ENCODE measurements at places on chromosomes 7 and 10.

DNA sequence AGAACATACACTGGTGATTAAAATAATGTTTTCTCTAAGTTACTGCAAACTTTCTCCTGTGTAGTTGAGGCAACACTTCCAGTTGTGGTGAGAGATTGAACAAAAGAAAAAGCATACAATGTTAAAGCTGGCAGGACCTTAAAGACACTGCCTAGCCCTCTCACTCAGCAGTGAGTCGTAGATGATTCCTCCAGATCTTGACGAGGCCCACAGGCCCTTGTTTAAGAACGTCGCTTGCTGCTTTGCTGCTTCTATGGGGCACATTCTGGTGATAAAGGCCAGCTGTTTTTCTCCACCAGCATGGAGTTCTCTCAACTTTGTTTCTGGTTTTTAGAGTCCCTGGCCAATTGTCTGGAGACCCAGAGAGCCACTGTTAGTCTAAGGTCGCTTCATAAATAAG, 2.8 kb upstream of the DENND11 start:
- DNase-seq, result no peak

GRCh38 chr10:99815621-99816020, 33.2 kb downstream of the ABCC2 start:
- DNase-seq, result no peak

DNA sequence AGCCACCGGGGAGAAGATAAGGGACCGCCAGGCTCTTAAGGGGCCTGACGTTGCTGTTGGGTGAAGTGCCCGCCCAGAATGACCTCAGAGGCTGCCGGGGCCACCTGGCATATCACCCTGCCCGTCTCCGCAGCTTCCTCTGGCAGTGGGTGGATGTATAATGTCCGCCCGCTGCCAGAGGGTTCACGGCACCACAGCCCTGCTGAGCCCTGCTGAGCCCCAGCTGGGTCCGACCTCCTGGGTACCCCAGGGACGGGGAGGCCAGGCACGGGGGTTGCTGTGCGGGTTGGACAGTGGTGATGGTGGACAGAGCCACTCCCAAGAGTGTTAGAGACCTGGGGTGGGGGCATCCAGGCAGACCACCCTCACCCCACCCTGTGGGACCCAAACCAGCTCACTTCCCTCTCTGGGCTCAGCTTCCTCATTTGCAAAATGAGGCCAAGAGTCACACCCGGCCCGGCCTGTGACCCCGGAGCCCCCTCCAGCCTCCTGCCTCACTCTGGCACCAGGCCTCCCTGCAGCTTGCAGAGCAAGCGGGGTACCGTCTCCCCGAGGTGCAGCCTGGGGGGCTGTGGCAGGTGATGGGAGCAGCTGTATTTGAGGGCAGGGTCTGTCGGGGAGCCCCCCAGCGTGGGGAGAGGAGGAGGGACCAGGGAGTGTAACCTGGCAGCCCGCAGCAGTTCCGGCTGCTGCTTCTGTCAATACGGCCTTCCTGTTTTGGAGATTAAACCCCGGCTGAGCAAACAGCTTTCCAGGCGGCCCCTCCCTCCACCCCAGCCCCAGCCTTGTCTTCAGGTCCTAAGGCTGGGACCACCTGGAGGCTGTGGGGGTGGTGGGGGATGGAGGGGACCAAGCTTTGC, 8.4 kb upstream of the LFNG start:
- no peak for DNase-seq

- DNase-seq, result no peak
Measured at GRCh38 chr7:141013345-141013715, 1.4 kb downstream of the MRPS33 start.

- no peak for DNase-seq
Measured at GRCh38 chr10:121243609-121244241, 354.5 kb downstream of the FGFR2 start.

DNA sequence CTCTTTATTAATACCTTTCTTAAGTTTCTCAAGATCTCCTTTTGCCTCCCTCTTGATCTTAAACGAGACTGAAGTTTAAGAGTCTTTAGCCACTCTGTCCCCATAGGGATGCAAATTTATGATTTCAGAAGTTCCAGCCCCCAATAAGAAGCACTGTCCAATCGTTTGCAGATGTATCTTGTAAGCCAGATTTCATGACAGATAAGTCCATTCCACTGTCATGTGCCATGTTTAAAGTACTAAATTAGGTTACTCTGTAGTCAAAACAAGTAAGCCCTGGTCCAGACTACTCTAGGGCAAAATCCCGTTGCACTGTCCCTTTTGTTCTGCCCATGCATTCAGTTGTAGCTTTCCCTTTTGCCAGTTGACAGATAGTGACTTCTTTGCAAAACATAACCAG, 157.2 kb upstream of the KAT6B start:
- DNase-seq, result no peak

- DNase-seq, result no peak
Measured at GRCh38 chr7:34022626-34023025, 117.3 kb downstream of the BMPER start.

- no peak for DNase-seq
Measured at GRCh38 chr10:8009031-8009430, 45.5 kb upstream of the GATA3 start.

DNA sequence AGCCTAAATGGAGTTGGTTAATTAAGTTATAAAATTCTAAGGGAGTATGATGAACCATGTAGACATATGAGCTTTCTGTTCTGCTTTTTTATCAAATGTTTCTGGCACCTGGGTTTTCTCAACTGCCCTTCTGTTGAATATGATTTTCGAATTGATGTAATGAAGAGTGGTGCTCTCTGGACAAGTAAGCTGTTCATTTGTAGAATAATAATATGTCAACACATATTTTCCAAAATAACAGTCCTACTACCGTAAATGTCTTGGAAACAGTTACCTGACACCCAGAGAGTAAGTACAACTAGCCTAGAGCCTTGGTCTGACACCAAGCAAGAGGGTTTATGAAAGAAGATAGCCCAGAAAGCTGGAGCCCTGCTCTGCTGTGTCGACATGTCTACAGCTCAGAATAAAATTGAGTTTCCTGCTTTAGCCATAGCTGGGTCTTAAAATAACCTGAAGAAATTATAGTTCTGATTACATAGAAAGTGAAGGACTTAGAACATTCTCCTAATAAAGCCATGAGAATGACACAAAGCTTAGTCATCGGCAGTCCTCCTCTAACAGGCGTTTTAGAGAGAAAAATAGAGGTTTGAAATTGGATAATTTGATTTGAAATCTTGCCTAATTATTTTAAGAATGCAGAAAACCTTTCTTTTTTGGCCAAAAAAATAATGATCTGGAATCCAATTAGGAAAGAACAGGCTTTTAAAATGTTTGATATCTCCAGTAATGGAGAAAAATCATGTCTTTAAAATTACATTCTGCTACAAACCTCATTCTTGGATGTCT, 25.1 kb downstream of the HDAC9 start:
- peak; percentile 70 for DNase-seq

DNA sequence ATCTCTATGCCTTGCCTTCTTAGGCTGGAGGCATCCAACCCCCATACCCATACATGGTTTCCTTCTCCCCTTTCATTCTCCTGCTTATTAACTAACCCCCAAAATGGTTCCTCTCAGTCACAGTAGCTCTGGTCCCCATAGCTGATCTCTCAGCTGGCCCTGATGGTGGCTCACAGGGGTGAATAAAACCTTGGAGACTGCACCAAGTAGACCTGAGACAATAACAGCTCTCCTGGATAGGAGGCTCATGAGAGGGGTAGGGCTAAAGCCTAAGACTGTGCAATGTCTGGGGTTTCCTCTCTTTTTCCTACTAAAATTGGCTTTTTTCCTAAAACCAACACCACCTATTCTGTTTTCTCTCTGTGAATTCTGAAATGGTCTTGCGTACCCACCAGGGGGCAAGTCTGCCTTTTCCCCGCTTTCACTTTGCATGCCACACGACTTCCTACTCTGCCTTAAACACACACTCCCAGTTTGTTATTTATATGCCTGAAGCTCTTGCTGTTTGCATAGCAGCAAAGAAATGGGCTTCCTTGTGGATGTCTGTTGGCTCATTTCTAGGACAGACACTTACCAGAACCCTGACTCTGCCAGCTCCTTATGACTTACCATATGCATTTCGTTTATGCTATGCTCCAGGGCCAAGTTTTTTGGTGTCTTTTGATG, 18.4 kb upstream of the PON1 start:
- DNase-seq, result no peak

GRCh38 chr10:132774902-132775863, 10.8 kb downstream of the NKX6-2 start:
- DNase-seq, result peak; percentile 91

DNA sequence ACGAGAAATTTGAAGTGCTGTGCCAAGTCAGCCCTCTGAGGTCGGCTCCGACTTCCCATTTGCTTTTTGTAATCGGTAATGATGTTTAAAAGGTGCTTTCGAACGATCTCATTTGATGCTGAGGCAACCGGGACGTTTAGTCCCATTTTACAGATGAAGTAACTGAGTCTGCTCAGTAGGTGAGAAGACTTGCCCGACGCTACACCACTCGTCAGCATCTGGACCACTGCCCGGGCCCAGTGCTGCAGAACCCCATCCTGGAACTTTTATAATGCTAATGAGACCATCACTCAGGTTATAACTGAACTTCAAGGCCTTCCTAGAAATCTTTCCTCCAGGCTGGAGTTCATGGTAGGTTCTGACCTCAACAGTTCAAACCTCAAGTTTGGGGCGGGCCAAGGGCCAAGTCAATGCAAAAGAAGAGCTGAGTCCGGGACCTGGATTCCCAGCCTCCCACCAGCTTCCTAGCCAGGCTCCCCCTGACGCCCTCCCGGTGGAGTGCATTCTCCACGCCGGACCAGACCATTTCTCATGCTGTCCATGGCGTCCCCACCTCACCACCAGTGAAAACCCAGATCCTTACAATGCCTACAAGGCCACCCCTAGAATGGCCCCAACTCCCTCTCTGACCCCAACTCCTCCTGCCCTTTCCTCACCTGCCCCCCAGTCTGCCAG, 699 bp upstream of the PDLIM1 start:
- no peak for DNase-seq

GRCh38 chr7:49624611-49625010, 148.8 kb upstream of the VWC2 start:
- DNase-seq, result no peak

DNA sequence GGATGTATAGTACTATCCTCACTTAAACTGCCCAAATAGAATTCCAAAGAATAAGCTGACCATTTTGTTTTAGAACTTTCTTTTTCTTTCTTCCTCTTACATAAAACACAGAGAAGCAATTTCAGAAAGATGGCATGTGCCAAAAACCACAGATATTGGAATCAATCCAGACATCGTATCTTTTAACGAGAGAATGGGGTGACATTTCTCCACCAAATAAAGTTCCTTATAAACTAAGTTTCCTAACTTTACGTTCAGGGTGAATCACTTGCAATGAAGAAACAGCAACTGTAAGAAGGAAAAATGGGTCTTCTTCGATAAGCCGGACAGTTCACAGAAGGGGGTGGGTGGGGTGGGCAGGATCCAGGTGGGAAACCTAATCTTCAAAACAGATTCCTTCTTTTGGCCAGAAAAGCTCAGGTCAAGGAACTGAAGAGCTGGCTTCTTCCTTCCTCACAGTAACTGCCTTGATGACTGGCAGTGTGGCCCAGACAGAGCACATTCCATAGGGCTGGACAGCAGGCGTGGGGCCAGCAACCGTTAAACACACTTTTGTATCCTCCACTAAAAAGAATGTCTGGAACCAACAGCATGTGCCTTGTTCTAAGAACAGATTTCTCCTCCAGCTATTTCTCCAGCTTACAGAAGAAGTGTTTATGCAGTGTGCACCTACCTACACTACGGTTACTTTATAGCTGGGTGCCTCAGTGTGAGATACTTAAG, 31.5 kb downstream of the CREB3L2 start:
- DNase-seq, result peak; percentile 66

- no peak for DNase-seq
Measured at GRCh38 chr10:120177330-120177729, 279.7 kb upstream of the PLPP4 start.

DNA sequence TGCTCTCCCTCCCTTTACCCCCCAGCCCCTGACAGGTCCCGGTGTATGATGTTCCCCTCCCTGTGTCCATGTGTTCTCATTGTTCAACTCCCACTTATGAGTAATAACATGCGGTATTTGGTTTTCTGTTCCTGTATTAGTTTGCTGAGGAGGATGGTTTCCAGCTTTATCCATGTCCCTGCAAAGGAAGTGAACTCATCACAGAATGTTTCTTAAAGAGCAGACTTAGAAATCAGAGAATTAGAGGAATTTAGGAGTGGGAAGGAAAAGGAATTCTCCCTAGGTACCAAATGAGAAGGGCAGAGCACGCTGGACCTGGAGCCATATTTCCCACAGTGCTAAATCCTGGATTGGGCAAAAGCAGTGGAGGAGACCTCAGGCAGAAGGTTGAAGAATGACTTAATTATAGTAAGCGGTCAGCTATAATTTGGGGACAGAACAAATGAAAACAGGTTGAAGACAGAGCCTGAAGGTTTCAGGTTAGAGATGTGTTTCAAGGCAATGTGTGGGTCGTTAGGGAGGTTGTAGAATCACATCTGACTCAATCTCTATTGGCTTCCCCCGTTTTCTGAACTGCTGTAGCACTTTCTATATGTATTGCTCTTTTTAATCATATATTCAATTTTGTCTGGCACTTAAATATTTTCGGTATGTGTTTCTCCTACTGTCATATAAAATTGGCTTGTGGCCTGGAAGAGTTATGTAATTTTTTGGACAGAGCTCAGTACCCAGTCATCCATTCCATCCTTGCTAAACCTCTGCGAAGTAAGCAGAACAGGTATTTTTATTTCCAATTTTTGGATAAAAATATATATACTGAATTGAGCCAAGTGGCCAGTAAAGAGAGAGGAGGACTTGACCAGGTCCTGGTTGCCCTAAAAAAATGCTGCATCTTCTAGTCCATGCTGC, 210.5 kb upstream of the KLF6 start:
- peak; percentile 54 for DNase-seq

DNA sequence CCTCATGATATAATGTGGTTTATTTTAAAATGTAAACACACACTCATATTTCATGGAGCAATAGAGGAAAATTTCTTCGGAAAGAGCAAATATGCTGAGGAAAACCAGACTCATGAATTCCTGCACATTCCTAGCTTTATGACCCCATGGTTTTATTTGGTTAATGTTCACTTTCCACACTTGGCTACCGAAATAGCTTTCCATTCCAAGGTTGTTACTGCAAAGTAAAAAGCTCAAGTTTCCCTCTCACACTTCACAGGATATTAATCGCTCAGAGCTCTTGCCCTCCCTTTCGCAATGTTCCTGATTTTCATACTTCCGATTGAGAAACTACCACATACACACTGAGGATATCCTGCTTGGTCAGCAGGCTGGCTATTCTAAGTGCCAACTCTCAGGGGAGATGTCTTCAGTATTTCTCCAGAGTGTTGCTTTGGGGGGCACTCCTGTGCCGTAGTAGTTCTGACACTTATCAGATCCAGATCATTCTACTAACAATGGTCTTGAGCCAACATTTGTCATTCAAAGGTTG, 77.5 kb upstream of the STEAP1B start:
- peak; percentile 97 for DNase-seq

DNA sequence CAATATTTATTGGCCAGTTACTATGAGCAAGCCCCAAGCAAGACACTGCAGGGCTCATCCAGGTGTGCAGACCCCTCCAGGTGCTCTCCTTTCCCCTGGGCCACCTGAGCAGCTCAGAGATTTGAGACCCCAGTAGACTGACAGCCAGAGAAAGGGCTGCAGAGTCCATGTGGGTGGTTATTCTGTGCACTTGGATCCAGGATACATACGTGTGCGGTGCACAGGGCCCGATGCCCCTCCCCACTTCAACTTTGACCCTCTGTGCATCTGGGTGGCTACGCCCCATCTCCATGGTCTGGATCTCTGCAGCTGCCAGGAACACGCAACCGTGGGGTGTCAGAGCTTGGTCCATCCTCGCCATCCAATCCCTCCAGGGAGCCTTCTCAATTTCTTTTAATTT, 72.9 kb downstream of the MKI67 start:
- DNase-seq, result no peak

GRCh38 chr7:32942415-32943251, 14.6 kb upstream of the FKBP9 start:
- DNase-seq, result peak; percentile 47

GRCh38 chr10:83346266-83346910, 792.9 kb upstream of the GHITM start:
- peak; percentile 5 for DNase-seq

All from fibroblast of skin of left quadriceps (primary cell).